Foreskin melanocyte (primary cell): ENCODE measurements at places on chromosomes 12 and 14.

GRCh38 chr14:82421286-82421685, 887.6 kb upstream of the SEL1L start:
- no peak for DNase-seq

DNA sequence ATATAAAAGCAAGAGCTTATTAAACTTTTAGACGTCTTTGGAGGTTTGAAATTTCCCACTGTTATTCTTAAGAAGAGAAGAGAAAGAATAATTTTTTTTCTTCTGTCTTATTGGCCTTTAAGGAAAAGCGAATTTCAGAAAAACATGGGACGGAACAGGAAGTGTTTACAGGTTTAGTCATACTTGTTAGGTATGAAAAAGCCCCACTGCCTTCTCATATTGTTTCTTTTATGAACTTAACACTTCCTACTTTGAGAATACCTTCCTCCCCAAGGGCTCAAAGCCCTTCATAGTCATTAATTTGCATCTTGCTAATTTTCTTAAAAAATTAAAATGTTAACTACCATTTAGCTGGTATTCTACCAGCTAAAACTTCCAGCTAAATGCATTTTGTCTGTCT, 82.0 kb downstream of the ETV6 start:
- no peak for DNase-seq

GRCh38 chr14:64692189-64692985, 11.8 kb upstream of the PLEKHG3 start:
- no peak for DNase-seq

GRCh38 chr12:123029550-123029949, 49.1 kb downstream of the ARL6IP4 start:
- no peak for DNase-seq

GRCh38 chr12:43758247-43758727, 303 bp downstream of the PUS7L start:
- DNase-seq: peak; percentile 11

- no peak for DNase-seq
Measured at GRCh38 chr12:18148961-18149360, 59.0 kb upstream of the RERGL start.

GRCh38 chr14:61504901-61505300, 183.5 kb downstream of the PRKCH start:
- DNase-seq: no peak

DNA sequence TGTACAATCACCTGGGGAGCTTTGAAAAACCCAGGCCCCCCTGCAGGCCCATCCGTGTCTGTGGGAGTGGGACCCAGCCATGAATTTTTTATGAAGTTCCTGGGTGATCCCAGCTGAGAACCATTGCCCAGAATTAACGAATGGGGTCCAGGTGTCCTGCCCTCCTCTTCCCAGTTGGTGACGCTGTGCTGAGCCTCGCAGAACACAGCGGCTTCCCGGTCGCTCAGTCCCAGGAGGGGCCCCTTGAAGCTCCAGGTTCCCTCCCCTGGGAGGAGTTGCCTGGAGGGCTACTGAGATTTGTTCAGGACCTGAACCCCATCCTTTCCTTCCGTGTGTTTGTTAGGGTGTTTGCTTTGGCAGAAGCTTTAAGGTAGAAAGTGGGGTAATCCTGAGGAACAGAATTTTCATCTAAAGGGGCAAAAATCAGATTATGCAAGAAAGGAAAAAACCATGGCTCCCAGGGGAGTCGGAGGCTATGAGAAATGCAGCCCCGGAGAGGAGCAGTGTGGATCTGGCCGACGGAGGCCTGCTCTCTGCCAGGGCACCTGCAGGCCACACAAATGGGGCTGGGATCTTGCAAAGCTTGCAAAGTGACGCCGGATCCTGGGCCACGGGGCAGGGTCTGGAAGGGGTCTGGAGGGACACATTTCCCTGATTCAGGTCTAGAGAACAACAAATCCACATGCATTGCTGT, 164.7 kb upstream of the PRMT8 start:
- no peak for DNase-seq

DNA sequence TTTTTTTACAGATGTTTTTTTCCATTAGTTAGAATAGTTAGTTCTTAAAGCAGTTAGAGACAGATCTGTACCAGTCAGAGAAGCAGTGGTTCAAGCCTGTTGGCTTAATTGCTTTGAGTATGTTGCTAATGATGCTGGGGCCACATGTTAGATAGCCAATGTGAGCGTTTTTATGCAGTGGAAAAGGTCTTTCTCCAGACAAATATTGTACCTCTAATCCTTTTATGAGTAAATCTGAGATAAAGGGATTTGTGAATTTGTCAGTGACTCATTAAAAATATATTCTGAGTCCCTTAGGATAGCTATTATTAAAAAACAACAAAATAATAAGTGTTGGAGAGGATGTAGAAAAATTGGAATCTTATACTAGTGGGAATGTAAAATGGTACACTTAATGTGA, 154.2 kb downstream of the MSRB3 start:
- no peak for DNase-seq

DNA sequence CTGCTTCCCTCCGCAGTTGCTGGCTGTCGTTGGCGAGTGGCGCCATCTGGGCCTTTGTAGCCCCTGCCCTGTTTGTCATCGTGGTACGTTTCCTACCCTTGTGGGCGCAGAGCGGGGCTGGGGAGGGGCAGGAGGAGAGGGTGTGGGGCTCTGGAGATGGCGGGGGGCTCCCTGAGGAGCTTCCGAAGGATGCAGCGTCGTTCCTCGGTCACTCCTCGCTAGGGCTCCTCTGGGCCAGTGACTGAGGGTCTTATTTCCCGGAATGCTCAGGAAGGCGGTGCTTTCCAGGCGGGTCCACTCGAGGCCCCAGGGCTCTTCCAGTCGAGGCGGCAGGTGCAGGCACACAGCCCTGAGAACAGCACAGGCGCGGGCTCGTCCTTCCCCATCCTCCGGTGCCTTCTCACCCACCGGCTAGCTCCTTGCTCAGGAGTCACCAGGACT, 167.1 kb downstream of the ADGRD1 start:
- DNase-seq: no peak

- no peak for DNase-seq
Measured at GRCh38 chr12:15644700-15645099, 144.5 kb downstream of the EPS8 start.

DNA sequence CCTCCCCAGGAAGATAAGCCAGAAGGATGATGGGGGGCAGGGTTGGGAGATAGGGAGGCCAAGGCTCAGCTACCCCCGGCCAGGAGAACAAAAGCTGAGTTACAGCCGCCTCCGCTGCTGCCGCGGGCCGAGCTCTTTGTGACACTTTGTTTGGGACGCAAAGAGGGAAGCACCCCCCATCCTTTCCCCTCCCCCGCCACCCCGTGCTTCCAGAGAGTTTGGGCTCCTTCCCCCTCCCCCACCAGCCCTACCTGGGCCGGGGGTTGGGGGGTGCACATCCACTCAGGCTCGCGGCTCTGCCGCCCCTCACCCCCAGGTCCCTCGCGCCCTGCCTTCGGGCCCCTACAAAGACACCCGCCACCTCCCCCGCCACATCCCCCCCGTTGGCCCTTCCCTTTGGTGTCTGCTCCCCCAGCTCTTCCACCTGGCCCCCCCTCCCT, 799 bp downstream of the ZNF219 start:
- DNase-seq: no peak

- DNase-seq: no peak
Measured at GRCh38 chr14:54724123-54724522, 157.2 kb downstream of the SAMD4A start.

DNA sequence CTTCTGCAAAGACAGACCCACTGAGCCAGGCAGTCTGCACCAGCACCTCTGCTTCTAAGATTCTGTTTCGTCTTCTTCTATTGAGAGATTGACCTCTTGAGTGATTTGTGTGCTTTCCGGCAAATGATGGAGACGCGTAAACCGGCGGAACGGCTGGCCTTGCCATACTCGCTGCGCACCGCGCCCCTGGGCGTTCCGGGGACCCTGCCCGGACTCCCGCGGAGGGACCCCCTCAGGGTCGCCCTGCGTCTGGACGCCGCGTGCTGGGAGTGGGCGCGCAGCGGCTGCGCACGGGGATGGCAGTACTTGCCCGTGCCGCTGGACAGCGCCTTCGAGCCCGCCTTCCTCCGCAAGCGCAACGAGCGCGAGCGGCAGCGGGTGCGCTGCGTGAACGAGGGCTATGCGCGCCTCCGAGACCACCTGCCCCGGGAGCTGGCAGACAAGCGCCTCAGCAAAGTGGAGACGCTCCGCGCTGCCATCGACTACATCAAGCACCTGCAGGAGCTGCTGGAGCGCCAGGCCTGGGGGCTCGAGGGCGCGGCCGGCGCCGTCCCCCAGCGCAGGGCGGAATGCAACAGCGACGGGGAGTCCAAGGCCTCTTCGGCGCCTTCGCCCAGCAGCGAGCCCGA, 703 bp downstream of the ASCL4 start:
- DNase-seq: no peak

DNA sequence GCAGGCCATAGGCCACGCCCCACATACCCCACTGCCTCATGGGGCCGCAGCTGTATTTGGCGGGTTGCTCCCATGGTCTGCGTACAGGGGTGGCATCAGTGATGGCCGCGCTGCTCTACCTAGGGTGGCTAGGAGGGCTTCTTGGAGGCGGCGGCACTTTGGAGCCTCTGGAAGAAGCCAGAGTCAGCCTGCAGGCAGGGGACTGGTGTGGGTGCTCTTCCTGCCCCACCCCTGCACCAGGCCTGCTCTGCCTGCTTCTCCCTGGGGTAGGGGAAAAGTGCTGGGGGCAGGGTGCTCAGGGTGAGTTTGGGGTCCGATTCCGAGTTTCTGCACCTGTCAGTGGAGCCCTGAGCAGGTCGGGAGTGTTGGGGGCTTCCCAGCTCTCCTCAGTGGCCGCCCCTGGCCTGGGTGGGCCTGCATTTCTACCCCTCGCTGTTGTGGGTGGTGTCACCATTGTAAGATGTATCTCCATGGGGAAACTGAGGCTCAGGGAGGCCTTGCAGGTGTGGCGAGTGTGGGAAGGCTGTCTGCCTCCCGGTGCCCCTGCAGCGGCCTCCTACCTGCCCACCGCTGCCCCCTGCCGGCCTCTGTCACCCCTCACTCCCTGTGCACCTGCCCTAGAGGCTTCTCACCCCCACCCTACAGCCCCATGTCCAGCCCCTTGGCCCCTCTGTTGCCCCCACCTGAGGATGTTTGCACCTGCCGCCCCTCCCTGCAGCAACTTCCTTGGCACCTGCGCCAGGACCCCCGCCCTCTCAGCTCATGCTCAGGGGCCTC, 5.5 kb downstream of the CEP170B start:
- DNase-seq: no peak

DNA sequence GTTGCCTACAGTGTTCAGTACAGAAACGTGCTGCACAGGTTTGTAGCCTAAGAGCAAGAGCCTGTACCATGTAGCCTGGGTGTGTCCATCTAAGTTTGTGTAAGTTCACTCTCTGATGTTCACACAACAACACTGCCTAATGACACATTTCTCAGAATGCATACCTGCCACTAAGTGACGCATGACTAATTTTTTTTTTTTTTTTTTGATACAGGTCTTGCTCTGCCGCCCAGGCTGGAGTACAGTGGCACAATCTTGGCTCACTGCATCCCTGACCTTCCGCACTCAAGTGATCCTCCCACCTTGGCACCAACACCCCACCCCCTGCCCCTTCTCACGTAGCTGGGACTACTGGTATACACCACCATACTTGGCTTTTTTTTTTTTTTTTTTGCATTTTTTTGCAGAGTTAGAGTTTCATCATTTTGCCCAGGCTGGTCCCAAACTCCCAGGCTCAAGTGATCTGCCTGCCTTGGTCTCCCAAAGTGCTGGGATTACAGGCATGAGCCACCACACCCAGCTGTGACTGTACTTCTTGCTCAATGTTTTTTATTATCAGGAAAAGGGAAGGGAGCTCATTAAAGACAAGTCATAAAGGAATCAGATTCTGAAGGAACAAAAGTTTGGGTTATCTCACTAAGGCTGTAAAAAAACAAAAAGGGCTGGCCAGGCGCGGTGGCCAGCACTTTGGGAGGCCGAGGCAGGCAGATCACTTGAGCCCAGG, 10.0 kb upstream of the CDC42BPB start:
- DNase-seq: no peak

- no peak for DNase-seq
Measured at GRCh38 chr14:67267576-67268328, 26.5 kb downstream of the PALS1 start.

DNA sequence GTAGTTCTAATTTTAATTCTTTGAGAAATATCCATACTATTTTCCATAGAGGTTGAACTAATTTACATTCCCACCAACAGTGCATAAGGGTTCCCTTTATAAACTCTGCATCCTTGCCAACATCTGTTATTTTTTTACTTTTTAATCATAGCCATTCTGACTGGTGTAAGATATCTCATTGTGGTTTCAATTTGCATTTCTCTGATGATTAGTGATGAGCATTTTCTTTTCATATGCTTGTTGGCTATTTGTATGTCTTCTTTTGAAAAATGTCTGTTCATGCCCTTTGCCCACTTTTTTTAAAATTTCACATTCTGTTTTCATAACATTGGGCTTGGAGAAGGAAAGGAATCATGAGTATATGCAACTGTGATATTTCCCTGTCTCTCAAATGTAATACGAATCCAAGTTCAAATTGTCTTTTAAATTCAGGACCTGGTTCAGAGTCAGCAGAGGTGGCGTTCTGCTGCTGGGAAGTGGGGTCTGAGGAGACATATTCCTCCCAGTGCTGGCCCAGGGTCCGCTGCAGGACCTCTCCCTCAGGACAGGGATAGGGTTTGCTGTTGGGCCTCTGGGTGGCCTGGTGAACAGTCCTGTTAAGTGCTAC, 81.2 kb upstream of the ETV6 start:
- no peak for DNase-seq

- no peak for DNase-seq
Measured at GRCh38 chr12:25979563-25979962, 21.1 kb downstream of the RASSF8 start.

GRCh38 chr12:42683933-42684801, 94.6 kb upstream of the PRICKLE1 start:
- DNase-seq: peak; percentile 62

DNA sequence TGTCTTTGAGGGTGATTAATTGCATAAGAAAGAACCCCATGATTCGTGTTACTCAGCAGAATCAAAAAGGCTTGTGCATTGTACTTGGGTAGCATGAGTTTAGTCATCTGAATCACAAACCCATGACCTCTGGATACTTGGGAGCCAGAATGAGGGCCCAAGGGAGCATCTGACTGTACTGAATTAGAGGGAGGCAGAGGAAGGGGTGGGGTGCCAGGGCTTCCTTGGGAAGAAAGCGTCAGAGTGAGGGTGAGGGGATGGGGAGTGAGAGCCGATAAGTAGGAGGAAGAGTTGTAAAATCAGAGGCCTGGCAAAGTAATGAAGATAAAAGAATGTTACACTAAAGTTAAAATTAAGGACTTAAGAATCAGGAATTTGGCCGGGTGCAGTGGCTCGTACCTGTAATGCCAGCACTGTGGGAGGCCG, 29.8 kb downstream of the GPRC5D start:
- peak; percentile 97 for DNase-seq

GRCh38 chr14:67784244-67784823, 32.1 kb downstream of the ZFYVE26 start:
- no peak for DNase-seq

- no peak for DNase-seq
Measured at GRCh38 chr14:93999573-93999972, 2.5 kb downstream of the CCDC197 start.

GRCh38 chr14:92968291-92969020, 45.5 kb downstream of the CHGA start:
- DNase-seq: no peak
